ENCODE measurements at places on chromosomes 1 and 21. TPM values are rescaled to one million over a fixed set of nuclear protein-coding genes. Genes with fewer than 3 reads are reported as not detected.

DNA sequence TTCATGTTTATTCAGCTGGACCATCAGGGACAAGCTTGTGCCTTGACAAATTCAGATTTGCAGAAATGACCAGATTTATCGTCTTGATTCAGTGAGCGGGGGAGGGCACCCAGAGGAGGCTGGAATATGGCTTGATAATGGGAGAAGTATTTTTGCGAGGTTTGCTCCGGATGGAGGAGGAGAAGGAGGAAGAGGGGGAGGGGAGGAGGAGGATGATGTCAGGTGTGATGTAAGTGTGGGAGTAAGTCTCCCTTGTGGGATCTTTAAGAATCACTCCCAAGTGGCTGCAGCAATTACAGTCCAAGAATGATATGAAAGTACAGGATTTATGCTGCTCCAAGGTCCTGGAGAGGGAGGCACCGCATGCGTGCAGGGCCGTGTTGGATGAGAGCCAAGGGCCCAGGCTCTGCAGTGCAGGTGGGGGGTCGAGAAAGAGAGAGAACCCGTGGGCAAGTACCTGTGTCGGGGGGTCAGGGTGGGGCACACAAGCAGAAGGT, 5.6 kb upstream of the ZNF496 start:
- no peak for DNase-seq

DNA sequence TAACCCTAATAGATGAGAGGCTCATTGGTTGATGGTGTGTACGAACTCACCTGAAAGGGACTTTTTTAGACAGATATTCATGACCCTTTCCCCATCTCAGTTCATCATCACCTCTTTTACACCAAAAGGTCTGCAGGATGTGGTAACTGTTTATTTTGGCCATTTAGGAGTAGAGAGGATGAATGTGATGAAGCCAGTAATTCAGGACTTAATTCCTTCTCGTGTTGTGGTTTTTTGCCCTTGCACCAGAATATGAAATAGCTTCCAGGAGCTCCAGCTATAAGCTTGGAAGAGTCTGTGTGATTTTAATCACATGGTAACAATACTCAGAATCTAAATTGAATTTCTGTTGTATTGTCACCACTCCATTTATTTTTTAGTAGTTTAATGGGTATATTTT, 189.4 kb upstream of the KCTD3 start:
- DNase-seq = no peak

GRCh38 chr1:46274225-46275029, 26.9 kb downstream of the RAD54L start:
- no peak for DNase-seq

GRCh38 chr1:211541720-211542477, 37.1 kb downstream of the SLC30A1 start:
- no peak for DNase-seq

GRCh38 chr1:182169203-182169602, 107.7 kb upstream of the ZNF648 start:
- DNase-seq = no peak

DNA sequence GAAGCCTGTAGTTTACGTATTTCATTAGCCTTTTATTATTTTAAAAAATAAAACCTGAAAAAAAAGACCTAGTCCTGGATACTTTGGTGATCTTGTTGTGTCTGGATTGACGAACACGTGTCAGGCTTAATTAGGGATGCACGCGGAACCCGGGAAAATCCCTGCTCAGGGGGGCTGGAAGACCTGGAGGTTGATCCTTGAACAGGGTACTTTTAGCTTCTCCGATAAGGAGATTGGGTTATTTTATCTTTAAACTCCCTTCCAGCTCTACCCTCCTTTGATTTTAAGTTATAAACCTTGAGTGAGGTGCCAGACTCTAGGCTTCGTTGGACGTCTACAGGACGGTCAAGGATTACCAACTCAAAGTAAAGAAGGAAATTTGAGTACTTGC, 552 bp upstream of the ZNF691 start:
- DNase-seq = no peak

GRCh38 chr1:172108161-172108893, 267.0 kb downstream of the DNM3 start:
- no peak for DNase-seq

DNA sequence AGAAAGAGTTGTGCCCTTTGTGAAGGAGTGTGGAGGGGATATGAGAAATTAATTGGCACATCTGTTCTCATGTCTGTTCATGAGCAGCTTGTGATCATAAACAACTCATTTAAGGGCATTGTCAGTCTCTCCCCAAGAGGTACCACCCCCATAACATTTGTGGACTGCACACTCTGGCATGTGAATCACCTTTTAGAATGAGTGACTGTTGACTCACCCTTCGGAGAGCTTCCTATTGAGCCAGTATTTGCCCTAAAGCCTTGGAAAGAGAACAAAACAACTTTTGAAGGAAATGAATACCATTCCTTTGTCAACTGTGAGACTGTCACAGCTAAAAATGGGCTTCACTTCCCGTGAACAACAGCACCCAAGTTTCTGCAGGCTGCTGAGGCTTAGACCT, 27.5 kb upstream of the MYSM1 start:
- no peak for DNase-seq

DNA sequence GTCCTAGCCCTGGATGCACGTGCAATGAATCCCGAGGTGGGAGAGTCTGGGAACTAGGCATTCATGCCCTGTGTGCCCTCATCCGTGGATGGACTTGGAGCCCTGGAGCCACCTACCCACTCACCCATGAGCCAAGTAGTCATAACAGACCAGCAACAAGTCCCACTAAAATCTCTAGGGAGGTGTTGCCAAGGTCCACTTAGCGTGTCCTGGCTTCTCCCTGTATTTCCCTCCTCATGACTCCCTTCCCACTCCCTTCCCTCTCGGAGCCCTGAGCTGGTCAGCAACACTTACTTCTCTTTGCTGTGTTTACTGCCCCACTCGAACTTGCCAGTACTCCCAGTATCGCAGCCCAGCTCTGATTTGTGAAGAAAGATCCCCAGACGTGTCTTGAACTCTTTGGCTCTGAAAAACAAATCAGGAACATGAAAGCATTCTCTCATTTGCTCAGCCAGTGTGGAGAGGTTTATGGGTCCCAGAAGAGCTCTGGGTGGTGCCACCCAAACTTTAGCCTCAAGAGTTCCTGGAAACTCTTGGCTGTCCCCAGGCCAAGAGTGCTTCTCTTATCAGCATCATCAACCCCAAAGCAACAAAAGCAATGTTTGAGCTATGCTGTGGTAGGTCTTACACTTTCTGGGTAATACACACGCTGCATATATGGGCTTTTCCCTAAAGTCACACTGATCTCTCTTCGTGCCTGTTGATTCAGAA, 1.1 kb downstream of the RGS16 start:
- no peak for DNase-seq

DNA sequence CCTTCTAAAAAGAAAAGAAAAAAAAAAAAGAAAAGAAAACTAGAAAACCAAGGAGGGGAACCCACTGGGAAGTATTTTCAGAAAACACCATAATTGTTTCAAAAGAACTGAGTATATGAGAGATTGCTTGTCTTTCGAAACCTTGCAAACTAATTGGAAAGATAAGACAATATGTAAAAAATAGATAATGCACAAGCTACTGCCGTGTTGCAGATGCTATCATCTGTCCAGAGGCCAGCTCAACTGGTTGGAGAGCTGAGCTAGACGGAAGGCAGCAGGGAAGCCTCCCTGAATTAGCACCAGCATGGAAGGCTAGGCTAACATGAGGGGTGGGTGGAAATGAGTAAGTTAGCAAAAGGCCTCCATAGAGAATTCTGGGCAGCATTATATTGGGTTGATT, 16.2 kb upstream of the CACHD1 start:
- no peak for DNase-seq

DNA sequence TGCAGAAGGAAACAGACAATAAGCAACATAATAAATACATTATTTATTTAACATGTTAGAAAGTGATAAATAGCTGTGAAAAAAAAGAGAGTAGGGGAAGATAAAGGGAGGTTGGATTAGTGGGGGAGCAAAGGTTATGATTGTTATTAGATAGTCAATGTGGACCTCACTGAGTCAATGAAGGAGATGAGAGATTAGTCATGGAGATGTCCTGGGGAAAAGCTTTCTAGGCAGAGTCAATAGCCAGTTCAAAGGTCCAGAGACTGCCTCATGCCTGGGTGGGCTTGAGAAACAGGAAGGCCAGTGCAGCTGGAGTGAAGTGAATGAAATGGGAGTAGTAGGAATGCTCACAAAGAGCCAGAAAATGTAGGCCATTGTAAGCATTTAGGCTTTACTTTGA, 187.1 kb upstream of the CACYBP start:
- DNase-seq = no peak

DNA sequence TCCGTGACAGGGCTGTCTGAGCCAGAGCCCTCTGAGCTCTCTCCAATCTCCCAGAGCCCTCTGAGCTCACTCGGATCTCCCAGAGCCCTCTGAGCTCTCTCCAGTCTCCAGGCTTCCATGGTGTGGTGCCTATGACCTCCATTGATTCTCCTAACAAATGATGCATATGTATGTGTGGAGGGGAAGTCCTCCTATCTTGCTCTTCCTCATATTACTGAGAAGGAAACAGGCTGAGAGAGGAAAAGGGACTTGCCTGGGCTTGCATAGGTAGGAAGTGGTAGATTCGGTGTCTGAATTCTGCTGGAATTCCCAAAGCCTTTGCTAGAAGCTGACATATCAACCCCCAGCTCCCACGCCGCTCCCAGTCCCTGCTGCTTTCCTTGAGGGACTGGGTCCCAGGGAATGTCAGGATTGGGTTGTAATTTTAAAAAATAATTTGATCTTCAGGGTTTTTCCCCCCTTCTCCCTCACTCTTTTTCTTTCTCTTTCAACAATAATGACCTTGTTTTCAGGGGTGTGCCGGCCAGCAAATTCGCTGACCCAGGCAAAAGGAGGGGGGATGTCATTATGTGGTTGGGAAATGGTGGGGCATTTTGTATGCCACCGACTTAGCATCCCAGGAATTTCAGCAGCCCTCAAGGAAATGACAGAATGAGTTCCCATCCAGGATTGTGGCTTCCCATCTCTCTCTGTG, 42.3 kb upstream of the RUNX3 start:
- no peak for DNase-seq

GRCh38 chr1:31786366-31787060, 22.4 kb upstream of the ADGRB2 start:
- no peak for DNase-seq

DNA sequence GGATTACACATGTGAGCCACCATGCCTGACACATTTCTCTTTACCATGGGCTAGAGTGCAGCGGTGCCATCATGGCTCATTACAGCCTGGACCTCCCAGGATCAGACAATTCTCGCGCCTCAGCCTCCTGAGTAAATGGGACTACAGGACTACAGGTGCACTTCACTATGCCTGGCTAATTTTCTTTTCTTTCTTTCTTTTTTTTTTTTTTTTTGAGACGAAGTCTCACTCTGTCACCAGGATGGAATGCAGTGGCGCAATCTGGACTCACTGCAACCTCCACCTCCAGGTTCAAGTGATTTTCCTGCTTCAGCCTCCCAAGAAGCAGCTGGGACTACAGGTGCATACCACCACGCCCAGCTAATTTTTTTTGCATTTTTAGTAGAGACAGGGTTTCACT, 14.8 kb upstream of the KIF1B start:
- DNase-seq = no peak

Gene FCRL4
- total RNA-seq = not detected

Gene GNG12
- total RNA-seq = under 0.01 TPM

Gene KPRP
- total RNA-seq = not detected

Gene SDC3
- total RNA-seq = under 0.01 TPM

Gene FMO4
- 1.9 TPM for total RNA-seq

Gene SLC44A5
- 3.5 TPM for total RNA-seq

Gene TRABD2B
- total RNA-seq = not detected

Gene PDC
- not detected for total RNA-seq

Gene CHI3L2
- total RNA-seq = 0.54 TPM

Gene SMIM1
- total RNA-seq = 15.6 TPM

Gene VWA5B1
- under 0.01 TPM for total RNA-seq

Gene SYT6
- total RNA-seq = not detected

Gene FCRL2
- total RNA-seq = under 0.01 TPM

All from hematopoietic multipotent progenitor cell (in vitro differentiated cells).